ENCODE measurements at places on chromosomes 6 and 20.

GRCh38 chr6:133753756-133754155 lies 135.2 kb upstream of the TCF21 start:
- no peak for DNase-seq

DNA sequence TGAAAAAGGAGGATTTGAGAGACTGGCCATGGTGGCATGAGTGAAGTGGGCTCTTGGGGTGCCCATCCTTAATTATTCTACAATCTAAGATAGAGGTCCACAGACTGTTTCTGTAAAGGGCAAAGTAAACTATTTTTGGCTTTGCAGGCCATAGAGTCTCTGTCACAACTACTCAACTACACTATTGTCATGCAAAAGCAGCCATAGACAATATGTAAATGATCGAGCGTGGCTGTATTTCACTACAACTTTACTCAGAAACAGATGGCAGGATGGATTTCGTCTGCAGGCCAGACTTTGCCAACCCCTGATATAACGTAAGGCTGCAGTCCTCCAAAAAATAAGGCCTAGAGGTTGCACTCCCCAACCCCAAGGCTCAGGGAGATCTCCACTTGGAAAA lies 58.2 kb upstream of the NAA20 start:
- DNase-seq = no peak

- no peak for DNase-seq
Measured at GRCh38 chr6:91299544-91300491, 712.9 kb upstream of the MAP3K7 start.

- no peak for DNase-seq
Measured at GRCh38 chr20:33532753-33533459, 43.0 kb downstream of the CBFA2T2 start.

- no peak for DNase-seq
Measured at GRCh38 chr6:37324131-37325033, 29.4 kb upstream of the RNF8 start.

GRCh38 chr20:50475681-50476292 lies 34.4 kb upstream of the PTPN1 start:
- DNase-seq = no peak

- DNase-seq = peak; percentile 32
Measured at GRCh38 chr20:21615617-21616080, 89.8 kb upstream of the PAX1 start.

DNA sequence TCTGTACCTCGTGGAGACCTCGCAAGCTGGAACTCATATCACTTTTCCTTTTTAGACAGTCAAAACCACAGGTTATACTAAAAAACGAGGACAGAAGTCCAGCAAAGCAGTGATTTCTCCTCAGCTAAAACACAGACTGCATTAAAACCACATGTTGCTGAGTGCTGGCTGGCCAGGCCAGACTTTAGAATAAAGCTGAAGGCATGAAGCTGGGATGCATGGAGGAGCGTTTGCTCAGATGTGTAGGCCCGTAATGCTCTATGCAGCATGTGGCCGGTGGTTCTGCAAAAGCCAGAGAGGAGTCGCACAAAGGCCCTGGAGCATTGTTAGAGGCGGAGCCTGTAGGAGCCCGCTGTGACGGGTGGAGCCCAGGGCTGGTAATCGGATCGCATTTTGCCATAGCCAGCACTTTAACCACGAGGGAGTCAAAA lies 83.6 kb downstream of the SMOC2 start:
- no peak for DNase-seq

DNA sequence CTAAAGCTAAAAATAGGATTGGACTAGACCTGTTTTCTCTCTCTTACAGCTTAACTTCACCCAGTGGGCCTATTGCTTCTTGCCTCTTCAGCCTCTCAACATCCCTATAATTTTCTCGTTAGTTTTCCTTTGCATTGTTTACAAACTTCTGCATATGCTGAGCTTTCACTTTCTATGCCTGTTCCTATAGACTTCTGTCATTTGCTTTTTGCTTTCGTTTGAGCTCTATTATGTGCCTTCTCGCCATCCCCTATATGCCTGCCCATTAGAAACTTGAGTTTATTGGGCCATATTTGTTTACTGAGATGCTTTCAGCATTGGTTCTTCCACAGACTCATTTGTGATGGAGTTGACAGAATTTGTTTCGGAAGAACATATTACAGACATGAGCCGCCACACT lies 40.9 kb downstream of the NCOA7 start:
- DNase-seq = no peak

DNA sequence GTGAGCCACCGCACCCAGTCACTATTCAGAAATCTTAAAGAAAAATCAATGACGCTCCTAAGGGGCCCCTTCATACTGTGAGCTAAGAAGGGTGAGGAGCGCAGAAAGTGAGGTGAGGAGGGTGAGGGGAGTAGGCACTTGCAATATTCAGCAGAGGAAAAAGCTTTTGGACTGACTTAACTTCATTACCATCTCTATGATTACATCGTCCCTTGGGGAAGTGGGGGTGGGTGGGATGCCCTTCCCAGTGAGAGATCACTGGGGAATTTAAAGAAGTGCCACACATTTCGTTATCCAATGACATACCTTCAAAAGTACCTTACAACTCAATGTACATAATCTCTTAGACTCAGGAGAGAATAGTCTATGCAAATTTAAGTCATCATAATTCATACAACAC lies 46.5 kb downstream of the SMLR1 start:
- DNase-seq = no peak

GRCh38 chr6:24780206-24780605 lies 5.5 kb downstream of the GMNN start:
- no peak for DNase-seq

- DNase-seq = no peak
Measured at GRCh38 chr6:34360556-34360955, 31.9 kb downstream of the NUDT3 start.

DNA sequence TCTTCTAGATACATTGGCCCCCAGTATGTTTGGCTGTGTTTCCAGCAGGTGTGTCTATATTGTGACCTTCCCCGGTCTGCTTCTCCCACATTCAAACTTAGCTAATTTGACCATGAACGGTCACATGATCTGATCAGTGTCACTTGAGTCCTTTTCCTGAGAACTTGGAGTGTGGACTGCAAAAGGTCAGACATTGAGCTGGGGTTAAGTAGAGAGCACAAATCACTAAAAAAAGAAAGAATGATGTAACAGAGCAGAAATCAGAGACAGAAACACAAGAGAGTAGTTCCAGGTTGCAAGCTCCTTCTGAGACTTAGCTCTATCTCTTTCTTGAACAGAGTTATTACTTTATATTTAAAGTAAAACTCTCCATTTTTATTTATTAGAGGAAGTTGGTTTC lies 733.9 kb downstream of the CBLN4 start:
- DNase-seq = no peak

GRCh38 chr6:154792325-154792724 lies 59.1 kb downstream of the SCAF8 start:
- DNase-seq = no peak

- DNase-seq = no peak
Measured at GRCh38 chr20:21936720-21937380, 231.4 kb downstream of the PAX1 start.

DNA sequence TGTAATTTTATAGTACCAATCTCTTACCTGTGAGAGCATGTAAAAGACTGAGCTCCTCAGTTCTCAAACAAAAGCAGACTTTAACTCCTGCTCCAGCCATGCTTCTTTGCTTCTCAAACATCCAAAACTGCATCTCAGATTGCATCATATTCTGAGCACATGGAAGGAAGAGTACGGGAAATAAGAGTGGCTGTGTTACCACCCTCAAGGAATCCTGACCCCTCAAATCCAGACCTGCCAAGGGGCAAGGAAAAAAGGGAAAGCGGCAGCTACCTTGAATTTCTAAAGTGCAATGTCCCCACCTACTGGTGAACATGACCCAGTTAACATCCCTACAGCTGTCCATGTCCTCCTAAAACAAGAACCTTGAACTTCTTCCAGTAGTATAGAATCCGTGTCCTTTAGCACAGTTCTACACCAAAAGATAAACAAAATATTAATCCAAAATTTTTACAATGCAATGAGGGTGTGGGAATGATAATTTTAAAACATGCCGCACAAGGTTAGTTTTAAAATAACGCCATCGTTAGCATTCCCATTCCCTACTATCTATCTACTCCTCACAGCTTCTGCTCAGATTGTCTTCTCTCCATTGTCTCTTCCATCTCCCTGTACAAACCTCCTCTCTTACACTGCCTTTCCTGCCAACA lies 34.1 kb upstream of the HLA-DQB1 start:
- DNase-seq = peak; percentile 32

DNA sequence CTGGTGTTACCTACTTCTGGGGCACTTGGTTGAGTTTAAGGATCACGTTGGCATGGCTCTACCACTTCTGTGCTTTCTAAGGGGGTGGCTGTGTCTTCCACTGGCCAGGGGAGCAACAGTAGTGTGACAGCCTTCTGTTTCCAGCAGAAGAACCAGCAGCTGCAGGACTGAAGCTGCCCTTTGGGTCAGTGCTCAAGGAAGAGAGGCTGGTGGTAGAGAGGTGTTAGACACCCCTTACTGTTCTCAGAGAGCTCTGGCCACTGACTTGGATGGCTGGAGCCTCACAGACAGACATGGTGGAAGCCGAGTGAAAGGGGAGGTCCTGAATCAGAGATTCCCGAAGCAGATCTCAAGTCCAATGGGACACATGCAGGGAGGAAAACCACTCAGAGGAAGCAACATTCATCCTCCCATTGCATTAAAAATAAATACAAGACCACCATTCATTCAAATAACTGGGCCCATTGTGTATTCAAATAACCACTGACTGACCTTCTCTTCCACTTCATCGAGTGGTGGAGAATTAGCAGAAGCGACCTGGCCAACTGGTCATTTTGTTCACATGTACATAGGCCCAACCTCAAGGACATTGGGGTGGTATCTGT lies 106.7 kb downstream of the MYLK4 start:
- no peak for DNase-seq

DNA sequence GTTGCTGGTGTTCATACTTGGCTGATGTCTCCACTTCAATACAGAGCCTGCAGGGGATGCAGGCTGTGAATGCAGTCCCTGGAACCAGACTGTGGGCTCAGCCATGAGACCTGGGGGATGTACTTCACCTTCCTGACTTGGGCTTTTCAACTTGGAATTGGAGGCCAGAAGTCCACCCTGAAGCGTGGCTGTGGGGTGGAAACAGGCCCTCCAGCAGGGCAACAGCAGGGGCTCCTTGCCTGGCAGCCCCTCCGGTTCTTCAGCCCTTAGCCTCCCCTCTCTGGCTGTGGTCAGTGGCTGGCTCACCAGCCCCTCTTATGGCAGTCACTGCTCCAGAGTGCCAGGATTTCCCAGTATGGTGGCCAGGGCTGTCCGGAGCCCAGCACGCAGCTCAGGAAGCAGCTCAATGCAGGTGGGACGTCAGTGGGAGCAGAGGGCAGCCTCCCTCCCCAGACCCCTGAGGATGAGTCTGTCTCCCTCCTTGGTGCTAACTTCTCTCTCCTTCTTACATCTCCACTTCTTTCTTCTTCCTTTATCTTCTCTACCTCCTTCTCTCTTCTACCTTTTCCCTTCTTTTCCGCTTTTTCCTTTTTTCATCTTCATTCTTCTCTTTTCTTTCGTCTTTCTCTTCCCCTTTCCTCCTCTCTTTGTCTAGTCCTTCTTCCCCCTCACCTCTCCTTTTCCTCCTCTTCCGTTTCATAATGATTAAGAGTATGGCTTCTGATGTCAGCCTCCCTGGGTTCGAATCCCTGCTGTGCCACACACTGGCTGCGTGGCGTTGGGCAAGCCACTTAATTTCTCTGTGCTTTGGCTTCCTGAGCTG lies 45.3 kb downstream of the SLC52A3 start:
- DNase-seq = no peak

- no peak for DNase-seq
Measured at GRCh38 chr20:46036370-46036769, 7.4 kb downstream of the SLC12A5 start.

DNA sequence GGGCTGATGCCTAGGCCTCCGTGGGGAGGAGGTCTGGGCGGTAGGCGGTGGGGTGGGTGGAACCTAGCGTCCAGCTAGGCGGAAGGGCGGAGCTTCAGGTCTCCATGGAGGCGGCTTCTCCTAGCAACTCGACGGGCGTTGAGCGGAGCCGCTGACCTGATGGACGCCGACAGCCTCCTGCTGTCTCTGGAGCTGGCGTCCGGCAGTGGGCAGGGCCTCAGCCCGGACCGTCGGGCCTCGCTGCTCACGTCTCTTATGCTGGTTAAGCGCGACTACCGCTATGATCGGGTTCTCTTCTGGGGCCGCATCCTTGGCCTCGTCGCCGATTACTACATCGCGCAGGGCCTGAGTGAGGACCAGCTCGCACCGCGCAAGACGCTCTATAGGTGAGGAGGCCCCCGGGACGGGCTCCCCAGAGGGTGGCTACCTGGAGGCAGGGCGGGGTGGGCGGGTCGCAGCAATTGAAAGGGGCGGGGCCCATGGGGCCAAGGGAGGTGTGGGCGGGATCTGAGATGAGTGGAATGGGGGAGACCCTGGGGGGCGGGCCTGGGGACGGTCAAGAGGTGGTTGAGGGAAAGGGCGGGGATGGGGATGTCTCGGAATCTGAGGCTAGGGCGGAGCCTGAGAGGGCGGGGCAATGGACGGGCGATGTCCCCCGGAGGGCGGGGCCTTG lies at the start of gene RSPH9:
RSPH9 (plus strand) TSS at position 97 of the 673 bp plus-strand sequence; CDS start at position 160, 63 bp downstream.
- no peak for DNase-seq

- no peak for DNase-seq
Measured at GRCh38 chr6:54897462-54898189, 51.1 kb downstream of the FAM83B start.

DNA sequence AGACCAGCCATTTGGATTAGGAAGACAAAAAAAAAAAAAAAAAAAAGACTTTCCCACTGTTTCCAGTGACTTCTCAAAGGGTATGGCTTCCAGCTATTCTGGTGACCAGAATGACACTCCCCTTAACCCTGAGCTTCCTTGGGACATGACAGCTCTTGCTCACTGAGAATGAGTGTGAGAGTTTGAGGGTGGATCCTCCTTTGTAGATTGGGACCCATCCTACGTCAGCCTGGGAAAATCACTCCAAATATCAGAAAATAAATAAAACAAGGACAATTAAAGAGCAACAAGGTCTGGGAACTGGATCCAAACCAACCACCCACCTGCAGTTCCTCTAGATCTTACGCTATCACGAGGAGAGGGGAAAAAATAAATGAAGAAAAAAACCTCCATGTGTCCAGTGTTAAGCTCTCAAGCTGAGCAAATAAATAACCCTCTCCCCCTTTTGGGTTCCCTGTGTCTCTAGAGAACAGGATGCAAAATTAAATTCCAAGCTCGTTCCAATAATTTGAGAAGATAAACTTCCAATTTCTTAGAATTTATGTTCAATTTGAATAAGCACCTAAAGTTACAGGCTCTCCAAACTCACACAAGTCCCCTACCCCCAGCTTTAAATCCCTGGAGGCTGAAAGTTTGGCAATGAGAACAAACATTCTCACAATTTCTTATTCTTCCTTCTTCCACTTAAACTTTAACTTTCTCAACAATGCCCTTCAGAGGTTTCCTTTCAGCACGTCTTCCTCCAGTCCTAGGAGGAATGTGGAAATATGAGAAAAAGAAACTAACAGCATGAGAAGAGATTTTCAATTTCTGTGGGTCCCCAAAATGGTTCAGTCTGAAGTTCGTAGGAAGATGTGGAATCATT lies 170.2 kb downstream of the MTFR2 start:
- DNase-seq = no peak

- DNase-seq = peak; percentile 44
Measured at GRCh38 chr6:57221191-57221935, 744 bp downstream of the RAB23 start.

- DNase-seq = no peak
Measured at GRCh38 chr20:39137299-39137698, 175.2 kb downstream of the DHX35 start.

- no peak for DNase-seq
Measured at GRCh38 chr6:15089569-15090144, 156.2 kb upstream of the JARID2 start.
